ENCODE measurements at places on chromosomes 2 and 18.

DNA sequence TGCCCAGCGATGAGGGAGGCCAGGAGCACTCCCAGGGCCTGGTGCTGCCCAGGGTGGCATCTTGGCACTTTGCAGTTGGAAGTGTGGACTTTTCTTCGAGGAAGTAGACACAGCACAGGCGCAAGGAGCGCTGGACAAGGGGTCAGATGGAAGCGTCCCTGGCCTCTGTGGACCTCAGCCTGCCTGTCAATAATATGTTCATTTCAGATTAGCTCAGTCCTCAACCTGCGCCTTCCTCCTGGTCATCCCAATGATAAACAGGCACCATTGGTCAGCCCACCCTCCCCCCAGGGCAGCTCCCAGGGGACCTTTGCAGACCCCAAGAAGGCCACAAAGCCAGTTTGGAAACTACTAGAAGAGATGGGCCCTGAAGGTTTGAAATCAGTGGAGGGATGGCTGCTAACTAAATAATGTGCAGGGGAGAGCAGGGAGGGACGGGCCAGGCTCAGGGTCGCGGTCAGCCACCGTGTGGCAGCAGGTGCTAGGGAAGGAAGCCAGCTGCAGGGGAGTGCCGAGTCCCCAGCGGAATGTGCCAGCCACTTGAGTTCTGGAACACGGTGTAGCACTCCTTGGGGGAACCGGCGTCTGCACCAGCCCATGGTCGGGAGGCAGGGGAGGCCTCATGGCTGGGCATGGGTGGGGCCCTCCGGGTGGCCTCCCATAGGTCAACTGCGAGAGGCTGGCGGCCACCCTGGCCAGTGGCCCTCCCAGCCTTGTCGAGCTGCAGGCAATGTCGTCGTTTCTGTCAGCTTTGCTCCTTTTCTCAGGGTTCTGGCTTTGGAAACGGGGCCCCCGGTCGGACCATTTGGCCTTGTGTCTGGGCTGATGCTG lies 59.9 kb downstream of the ADI1 start:
- no peak for DNase-seq

DNA sequence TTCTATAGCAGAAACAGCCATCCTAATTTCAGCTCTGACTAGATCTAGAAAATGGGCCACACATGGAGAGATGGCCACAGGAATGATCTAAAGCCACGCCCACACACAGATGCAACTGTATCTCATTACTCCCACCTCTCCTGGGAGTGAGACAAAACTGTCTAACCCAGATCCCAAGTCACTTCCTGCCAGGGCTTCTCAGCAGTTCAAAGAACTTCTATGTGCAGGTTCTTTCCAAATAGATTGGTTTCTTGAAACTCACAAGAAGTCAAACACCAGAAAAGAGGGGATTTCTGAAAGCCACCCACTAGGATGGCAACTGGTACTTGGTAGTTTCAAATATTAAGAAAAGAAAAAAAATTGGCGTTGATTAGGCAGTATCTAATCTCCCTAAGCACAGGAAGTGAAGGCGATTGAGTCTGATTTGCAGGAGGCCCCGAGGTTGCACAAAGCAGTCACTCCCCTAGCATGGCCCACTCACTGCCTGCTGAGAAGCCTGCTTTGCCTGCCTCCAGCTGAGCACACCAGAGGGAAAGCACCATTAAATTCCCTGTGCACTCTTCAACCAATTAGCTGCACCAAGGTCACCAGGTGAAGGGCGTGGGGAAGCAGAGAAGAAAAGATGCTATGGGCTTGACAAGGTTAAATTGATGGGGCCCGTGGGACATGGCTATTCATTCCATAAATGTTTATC lies 51.1 kb downstream of the PAPOLG start:
- peak; percentile 67 for DNase-seq

DNA sequence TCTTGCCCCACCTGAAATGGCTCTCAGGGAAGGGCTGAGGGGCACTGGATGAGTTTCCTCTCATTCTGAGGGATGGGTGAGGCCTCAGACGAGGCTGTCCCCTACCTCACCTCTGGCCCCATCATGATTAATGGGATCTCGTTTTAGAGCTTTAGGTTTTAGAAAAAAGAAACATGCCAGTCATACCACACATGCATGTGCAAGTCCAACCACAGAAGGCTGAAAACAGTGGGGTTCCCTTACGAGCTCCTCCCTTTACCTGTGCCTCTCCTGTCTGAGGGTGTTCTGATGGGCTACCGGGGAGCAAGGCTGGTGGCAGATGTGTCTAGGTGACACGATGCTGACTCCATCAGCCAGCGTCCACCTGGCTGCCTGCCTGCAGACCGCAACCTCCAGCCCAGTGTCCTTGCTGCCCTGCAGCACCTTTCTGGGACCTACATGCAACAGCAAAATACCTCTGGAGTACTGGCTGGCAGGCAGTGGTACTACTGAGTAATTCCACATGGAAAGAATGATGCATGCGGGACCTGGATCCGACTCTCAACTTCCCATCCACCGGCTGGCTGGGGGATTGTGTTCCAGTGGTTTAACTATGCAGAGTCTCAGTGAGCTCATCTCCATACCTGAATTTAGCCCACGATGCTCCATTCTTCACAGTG lies 9.1 kb upstream of the LYPD6B start:
- no peak for DNase-seq

DNA sequence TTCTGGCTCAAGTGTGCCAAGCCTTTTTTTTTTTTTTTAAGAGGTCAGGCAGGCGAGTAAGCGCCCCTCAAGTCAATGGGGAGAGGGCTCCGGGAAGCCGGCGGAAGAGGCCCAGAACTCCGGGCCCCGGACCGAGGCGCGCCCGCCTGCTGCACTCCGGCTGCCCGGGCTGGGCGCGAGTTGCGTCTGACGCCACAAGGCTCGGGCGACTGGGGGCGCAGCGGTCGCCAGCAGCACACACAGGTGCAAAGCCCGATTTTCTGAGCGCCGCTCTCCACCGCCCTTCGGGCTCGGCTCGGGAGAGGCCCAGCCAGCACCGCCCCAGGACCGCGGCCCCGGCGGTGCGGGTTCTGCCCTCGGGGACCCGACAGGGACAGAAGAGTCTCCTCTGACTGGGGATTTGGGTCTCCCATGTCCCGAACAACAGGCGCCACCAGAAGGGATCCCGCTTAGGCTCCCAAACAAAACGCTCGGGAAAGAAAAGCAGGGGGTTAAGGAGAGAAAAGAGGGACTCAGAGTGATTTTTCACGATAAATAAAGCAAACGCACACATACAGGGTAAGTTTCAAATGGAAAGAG lies 787 bp downstream of the ERBB4 start:
- no peak for DNase-seq

GRCh38 chr2:200604571-200605255 lies 18.9 kb downstream of the AOX1 start:
- no peak for DNase-seq

DNA sequence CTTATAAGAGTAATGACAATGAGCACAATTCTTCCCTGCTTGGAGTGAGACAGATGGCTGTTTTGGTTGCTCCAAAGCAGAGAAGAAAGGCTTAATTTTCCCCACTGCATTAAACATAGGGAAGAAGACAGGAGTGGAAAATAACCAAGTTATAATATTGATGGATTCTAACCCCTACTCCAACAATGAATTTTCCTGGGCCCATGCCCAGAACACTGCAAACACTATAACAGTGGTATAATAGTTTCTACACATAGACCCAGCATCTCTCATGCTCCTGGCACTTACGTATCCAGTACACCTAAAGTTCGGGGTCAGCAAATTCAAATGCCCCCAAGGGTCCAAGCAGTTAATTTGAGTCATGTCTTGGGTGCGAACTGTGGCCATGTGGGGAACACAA lies 613.4 kb downstream of the PLCL1 start:
- DNase-seq: no peak
